Fibroblast of the aortic adventitia (primary cell): ENCODE measurements at places on chromosomes 7 and 10. TPM values are rescaled to one million over a fixed set of nuclear protein-coding genes. Genes with fewer than 3 reads are reported as not detected.

The ARHGEF5 gene
- total RNA-seq: 1.6 and 3.2 TPM in 2 replicates

The ACHE gene
- total RNA-seq: 0.16 TPM in 1 of 2 replicates, not detected in the other

GRCh38 chr10:69862882-69863530 lies 61.3 kb downstream of the COL13A1 start:
- no peak for DNase-seq

The OLAH gene
- total RNA-seq: not detected in 2 replicates

GRCh38 chr7:146242661-146243060 lies 126.1 kb downstream of the CNTNAP2 start:
- no peak for DNase-seq

GRCh38 chr10:3682745-3683144 lies 102.3 kb downstream of the KLF6 start:
- DNase-seq: no peak

DNA sequence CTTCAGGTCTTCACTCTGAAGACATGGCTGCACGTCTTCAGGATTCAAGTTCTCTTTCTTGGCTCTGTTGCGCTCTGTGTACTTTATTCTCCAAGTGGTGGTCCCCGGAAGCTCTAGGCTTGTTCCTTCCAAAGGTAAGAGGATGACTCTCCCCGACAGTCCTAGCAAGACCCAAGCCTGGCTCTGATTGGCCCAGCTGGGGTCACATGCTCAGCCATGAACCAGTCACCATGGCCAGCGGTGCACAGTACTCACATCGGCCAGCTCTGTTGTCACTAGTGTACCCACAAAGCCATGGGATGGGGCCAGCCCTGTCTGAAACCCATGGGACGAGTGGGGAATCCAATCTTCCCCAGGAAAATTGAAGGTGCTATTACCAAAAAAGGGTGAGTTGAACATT lies 5.2 kb upstream of the C7orf33 start:
- DNase-seq: no peak

The A1CF gene
- total RNA-seq: not detected in 2 replicates

DNA sequence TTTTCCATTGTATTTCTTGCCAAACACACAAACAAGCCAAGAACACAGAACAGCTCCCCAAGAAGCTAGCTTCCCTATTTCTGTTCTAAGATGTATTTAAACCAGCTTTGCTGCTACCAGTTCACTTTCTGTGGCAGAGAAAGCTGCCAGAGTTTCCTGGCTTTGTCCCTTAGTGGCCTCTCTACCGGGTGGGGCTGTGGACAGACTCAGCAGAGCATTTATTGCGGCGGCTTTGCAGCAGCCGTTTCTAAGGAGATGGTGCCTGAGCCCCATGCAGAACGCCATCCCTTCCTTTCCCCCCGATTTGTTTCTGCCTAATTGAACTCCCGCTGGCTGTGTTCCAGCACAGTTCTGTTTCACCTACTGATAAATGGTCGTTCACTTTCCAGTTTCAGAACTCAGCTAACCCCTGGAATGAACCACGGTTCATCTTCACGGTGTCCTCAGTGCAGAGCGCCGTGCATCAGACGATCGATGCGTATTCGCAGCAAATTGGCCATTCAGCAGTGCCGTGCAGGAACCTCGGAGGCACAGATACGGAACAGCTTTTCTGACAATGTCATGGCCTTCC lies 33.8 kb upstream of the SFMBT2 start:
- DNase-seq: no peak
